ENCODE measurements at places on chromosomes 5 and 9.

- no peak for DNase-seq
Observed at GRCh38 chr5:146048994-146049703, 56.2 kb downstream of the PLAC8L1 start.

GRCh38 chr9:97468658-97469448 lies 32.6 kb upstream of the TMOD1 start:
- DNase-seq, result no peak

DNA sequence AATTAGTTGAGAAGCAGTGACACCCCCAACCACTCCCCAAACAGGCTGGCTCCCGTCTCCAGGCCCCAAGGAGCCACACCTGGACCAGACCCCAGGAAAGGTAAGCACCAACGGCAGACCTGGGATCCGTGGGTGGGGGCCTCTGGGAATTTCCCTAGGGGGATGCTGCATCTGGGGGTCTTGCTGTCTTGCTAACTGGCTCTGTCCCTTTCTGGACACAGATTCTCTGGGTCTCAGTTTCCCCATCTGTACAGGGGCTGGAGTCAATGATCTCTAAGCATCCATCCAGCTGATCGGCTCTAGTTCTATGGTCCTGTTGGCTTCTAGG lies 27.9 kb upstream of the IL17B start:
- DNase-seq, result no peak

DNA sequence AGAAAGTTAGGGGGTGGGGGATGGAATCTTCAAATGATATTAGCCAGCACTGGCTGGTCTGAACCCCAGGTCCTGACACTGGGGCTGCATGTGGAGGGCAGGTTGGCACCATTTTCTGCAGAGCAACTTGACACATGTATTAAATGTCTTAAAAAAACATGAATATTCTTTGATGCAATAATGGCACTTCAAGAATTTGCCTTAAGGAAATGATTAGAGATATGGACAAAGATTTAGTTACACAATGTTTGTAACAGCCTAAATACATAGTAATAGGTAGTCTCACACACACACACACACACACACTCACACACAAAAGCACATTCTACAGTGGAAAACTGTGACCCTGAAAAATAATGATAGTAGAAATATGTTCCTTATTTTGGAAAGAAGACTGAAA lies 3.6 kb downstream of the SVEP1 start:
- no peak for DNase-seq

DNA sequence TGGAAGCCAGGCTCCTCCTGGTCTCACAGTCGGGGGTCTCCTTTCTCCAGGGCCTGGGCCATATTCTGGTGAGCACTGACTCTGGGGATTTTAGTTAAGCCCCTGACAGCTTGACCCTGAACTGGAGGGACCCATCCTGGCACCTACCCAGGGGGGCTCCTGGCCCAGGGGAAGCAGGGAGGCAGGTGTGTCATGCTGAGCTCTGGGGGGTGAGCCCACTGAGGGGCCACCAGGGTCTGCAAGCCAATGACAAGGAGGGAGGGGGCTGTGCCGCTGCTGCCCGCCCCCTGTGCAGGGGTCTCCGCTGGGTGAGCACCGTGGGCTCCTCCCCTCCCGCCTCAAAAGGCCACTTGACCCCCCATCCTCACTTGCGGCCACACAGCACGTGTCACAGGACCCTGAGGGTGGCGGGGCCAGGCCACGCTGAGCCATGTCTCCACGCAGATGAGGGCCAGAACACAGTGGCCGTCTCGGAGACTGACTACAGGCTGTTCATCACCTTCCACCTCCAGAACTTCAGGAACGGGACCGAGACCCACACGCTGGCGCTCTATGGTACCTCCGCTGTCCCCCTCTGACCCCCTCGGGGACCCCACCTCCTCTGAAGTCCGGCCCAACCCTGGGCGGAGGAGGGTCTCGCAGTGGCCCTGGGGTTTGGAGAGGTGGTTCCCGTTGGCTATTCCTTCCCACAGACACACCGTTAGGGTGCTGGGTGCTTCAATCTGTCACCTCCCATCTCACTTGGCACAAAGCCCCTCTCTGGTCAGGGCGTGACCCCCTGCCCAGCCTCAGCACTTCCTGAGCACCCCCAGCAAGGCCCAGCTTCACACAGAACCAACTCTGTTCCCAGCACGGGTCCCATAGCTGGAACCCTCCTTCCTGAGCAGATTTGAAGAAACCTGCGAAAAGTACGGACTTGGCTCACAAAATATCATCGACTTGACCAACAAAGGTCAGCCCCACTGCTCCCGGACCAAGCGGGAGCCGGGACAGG lies 2.0 kb downstream of the LCN9 start:
- no peak for DNase-seq

DNA sequence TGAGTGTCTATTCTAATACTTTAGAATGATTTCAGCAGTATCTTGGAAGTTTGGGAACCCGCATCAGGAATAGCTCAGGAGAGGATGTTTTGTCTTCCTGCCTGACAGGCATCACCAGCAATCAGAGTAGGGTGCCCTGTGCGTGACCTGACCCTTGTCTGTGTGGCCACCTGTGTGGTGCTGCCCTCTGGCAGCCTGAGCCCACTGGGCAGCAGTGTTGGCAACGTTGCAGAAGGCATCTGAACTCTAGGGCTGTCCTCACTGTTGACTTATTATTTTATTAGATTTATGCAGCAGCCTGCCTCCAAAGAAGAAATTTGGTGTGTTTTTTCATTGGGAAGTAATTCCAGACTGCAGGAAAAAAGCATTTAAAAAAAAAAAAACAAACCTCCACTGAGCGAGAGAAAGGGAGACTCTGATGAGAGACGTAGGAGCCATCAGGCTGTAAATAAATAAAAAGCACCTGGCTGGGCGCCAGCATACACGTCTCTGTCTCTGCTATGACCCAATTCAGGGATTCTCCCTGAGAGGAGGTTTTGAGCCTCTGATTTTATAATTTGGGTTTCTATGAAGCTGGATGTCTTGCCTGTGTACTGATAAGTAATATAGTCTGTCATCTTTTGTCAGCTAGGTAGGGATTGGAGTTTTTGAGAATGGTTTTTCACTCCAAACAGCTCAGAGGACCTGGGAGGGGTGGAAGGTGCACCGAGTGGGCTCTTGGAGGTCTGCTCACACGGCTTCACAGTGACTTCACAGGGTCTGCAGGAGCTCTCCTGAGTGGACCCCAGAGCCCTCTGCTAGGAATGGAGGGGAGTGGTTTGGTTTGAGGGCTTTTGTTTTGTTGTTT lies 49.0 kb downstream of the FAM78A start:
- DNase-seq, result no peak

- no peak for DNase-seq
Observed at GRCh38 chr5:65880496-65881072, 45.8 kb upstream of the ERBIN start.

DNA sequence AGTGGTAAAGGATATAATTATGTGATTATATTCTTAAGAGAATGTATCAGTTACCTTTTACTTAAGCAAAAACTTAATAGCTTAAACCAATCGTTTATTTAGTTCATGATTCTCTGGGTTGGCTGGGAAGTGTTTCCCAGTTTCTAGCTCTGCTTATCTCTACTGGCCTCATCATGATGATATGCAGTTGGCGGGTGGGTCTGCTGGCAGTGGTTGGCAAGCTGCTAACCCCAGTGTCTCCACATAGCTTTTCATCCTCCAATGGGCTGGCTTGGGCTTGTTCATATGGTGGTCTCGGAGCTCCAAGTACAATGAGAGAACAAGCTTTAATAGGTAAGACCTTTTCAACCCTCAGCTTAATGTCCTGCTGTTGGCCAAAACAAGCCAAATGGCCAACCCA lies 43.8 kb downstream of the ABLIM3 start:
- DNase-seq, result no peak

DNA sequence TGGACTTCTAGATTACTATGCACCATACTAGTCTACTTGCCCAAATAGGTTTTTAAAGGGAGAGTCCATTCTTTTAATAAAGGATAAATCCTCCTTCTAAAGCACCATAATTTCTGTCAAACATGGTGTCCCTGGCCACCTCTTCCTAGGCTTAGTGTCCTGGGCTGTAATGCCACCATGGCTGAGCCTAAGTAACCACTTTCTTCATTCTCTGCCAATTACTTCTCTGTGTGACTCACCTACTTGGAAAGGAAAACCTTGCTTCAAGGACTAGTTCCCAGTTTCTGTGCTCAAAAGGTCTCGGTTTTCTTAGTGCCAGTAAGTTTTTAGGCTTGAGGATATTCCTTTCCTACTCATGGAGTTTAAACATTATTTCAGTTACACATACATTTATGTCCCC lies 273.4 kb downstream of the DENND1A start:
- DNase-seq, result no peak

DNA sequence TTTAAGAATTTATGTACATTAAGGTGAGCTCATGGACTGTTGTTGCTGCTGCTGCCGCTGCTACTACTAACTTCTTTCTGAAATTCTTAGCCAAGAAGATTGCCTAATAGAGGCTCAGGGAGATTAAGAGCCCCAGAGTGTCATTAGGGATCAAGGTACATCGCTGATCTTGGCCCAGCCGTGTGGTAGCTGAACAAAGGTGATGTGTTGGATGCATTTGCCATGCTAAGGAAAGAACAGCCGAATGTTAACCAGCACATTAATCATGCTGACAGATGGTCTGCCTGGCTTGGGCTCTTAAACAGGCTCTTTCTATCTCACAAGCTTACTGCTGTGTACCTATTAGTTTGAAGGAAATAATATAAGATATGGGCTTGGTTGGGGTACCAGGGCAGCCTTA lies 137.1 kb downstream of the KCTD16 start:
- DNase-seq, result no peak

DNA sequence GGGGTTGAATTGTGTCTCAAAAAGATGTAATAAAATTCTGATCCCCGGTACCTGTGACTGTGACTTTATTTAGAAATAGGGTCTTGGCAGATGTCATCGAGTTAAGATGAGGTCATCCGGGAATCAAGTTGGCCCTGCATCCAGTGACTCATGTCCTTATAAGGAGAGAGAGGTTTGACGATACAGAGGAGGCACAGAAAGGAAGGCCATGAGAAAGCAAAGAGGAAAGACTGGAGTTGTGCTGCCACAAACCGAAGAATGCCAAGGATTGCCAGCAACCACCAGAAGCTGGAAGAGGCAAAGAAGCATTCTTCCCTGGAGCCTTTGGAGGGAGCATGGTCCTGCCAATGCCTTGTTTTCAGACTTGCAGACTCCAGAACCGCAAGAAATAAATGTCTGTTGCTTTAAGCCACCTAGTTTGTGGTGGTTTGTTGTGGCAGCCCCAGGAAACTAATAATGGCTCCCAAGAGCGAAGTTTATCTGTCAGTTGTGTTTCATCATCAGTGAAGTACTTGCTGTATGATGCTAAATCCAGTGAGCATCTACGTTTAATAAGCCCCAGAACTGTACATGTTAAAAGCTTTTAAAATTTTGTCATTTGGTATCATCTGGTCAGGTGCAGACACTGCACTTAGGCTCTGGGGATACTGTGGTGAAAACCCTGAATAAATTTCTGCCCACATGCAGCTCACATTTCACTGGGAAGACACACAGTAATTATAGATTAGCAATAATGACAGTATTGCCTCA lies 114.8 kb downstream of the TLE4 start:
- DNase-seq, result no peak

DNA sequence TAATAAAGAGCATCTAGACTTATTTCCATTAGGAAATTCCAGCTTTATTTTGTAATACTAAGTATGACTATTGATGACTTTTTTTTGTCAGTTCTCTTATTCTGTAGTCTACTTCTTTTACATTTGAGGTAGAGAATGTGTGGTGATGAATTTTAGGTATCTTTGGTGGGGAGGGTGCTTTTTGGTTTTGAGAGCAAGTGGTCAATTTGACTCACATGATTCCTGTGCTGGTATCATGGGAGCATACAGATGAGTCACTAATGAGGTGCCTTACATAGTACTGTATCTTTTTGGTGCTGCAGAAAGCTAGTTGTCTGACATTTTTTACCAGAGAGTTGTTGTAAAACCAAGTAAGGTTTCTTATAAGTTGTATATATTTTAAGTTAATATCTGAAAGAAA lies 35.3 kb downstream of the ERBIN start:
- no peak for DNase-seq

- no peak for DNase-seq
Observed at GRCh38 chr5:54988817-54989216, 3.4 kb upstream of the ESM1 start.

DNA sequence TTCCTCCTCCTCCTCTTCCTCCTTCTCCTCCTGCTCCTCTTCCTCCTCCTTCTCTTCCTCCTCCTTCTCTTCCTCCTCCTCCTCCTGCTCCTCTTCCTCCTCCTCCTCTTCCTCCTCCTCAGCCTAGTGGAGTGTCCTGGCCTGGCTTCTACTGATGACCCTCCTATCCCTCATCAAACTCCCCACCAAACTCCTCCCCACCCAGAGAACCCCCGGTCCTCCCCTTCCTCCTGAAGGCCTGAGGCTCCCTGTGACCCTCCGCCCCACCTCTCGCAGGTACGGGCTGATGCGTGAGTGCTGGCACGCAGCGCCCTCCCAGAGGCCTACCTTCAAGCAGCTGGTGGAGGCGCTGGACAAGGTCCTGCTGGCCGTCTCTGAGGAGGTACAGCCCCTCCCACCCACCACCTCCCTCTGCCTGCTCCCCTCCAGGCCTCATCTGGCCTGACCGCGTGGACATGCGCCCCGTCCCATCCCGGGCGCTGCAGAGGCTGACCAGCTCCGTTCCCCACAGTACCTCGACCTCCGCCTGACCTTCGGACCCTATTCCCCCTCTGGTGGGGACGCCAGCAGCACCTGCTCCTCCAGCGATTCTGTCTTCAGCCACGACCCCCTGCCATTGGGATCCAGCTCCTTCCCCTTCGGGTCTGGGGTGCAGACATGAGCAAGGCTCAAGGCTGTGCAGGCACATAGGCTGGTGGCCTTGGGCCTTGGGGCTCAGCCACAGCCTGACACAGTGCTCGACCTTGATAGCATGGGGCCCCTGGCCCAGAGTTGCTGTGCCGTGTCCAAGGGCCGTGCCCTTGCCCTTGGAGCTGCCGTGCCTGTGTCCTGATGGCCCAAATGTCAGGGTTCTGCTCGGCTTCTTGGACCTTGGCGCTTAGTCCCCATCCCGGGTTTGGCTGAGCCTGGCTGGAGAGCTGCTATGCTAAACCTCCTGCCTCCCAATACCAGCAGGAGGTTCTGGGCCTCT lies 10.6 kb downstream of the FGFR4 start:
- no peak for DNase-seq

- no peak for DNase-seq
Observed at GRCh38 chr5:54803471-54804011, 181.9 kb downstream of the ESM1 start.

DNA sequence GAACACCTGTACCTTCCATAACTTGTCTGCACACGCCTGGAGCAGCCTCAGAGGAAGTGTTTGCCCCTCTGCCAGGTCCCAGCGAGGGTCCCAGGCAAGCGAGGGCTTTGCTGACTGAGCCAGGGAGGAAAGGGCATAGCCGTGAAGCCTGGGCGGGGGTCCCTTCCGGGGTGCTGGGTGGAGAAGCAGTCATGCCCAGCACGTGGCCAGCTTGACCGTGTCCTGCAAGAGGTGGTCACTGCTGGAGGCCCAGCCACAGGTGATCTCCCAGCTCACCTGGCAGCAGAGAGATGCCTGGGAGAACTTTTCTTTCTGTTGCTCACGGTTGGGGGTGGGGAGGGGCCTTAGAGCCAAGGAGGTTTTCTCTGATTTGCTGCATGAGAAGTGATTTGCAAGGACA lies 195.3 kb downstream of the CACNA1B start:
- no peak for DNase-seq
